ENCODE measurements at places on chromosomes 4 and X.

DNA sequence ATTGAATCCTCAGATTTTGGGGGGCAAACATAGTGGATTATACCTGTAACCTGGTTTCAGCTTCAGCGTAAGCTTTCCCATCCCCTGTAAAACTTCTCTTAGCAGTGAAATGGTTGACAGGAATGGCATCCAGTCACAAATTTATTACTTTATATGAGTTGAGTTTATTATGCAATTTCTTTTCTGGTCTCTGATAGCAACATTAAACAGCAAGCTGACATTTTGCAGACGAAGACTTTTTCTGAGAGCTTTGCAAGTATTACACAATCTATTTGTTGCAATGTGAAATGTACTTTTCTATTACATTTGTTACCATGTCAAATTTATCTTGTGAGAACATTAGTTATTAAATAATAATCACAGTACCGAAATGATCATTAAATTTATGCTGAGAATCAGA lies 60.6 kb downstream of the GSPT2 start:
- DNase-seq: no peak

- no peak for DNase-seq
Observed at GRCh38 chrX:97898798-97899197, 1015.1 kb downstream of the RPA4 start.

GRCh38 chr4:54433686-54434085 lies 204.6 kb downstream of the PDGFRA start:
- no peak for DNase-seq

DNA sequence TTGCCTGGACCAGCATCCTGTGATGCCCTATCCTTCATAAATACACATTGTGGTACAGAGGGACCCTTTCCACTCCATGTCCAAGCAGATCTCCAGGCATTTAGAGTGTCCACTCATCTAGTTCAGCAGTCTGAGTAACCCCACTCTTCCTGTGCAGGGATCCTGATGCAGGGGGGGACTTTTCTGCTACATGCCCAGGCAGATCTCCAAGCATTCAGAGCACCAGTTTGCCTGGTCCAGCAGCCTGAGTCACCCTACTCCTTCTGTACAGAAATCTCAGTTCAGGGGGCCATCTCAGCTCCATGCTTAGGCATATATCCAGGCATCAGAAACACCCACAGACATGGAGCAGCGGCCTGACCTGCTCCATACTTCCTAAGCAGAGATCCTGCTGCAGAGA lies 1089.8 kb downstream of the FAT4 start:
- no peak for DNase-seq

DNA sequence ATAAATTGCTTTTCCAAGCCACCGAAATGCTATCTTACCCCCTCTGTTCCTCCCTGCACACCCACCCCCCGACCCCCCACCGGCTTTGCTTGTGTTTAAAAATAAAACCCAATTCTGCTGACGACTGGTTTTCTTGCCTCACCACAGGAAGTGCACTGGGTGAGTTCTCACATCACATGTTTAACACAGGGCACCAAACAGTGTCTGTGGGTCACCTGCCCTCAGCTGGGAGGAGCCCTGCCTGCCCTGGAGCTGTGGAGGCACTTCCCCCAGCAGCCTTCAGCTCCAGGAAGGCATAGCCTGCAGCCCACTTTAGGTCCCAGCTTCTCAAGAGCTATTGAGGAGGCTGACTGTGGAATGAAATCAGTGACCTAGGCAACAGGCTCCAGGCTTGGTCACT lies 8.8 kb downstream of the TMEM255A start:
- DNase-seq: peak; percentile 75

- no peak for DNase-seq
Observed at GRCh38 chrX:119695535-119696050, 2.6 kb upstream of the SEPTIN6 start.

DNA sequence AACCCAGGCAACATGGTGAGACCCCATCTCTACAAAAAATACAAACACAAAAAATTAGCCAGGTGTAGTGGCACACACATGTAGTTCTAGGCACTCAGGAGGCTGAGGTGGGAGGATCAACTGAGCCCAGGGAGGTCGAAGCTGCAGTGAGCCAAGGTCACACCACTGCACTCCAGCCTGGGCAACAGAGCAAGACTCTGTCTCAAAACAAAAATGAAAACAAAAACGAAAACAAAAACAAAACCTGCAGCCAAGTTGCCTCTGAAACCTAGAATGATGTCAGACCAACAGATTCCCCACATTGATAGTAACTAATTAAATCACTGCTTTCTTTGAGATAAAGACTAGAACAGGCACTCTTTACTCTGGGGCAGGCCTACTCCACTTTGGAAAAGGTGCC lies 104.5 kb downstream of the AMELX start:
- DNase-seq: no peak

DNA sequence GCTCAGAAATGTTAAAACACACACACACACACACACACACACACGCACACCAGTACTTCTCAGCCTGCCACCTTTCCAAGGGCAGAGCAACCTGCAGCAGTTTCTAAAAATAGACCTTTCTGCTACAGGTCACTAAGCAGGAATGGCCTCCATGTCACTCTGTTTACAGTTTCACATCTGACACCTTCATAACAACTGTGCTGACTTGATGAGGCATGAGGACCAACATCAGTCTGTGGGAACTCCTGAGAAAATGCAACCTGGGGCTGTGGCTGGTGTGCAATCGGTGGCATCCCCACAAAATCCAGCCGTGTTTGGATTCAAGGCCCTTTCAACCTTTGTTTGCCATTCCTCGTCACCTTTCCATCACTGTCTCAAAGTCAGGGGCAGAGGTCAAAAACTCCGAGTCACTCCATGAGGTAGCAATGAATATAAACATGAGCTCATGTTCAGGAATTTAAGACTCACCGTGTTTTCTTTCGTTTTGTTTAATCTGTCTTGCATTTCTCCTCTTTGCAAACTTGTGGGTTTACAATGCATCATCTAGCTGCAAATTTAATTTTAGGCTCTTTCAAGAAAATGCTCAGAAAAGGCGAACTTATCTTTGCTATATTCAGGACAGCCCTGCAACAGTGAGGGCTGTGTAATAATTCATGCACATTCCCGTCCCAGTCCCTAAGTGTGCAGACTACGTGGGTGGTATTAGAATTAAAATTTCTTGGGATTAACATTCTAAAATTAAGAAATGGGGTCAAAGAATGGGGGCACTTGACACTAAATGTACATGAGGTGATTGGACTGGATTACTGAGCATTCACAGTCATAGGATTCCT lies 135.3 kb downstream of the SHROOM3 start:
- no peak for DNase-seq

- DNase-seq: no peak
Observed at GRCh38 chr4:108355902-108356535, 187.3 kb upstream of the LEF1 start.

DNA sequence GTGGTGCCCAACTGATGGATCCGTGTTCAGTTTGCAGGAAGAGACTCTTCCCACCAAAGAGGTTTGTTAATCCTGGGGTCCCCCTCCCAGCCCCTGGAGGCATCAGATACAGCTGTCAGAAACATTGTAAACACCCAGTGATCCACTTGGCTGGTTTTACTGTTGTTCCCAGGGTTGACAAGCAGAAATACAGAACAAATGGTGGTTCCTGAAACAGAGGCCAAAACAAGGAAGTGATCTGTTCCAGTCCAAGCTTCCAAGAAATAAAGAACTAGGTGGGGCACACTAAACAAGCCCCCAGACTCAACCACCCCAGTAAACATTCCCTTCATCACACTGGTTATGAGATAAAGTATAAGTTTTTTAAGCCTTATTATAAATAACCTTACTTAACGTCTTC lies 1.4 kb downstream of the TMLHE start:
- DNase-seq: no peak

GRCh38 chr4:142367418-142368180 lies 478.5 kb downstream of the INPP4B start:
- no peak for DNase-seq

DNA sequence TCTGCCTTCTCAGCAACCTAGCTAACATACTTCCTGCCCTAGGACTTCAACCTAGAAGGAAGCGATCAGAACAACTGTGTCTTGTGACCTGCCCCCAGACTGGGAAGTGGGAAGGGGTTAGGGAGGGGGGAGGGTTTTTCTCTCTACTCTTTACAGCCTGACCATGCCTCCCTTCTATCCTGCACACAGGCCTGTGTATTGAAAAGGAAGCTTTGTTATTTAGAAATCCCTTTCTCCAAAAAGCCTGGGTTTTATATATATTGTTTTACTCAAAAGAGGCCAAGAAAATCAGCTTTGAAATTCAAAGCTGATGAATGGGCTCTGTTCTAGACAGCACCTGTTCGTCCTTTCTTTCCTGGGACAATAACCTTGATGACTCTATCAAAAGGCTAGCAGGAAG lies 35.2 kb upstream of the SMS start:
- no peak for DNase-seq

- peak; percentile 10 for DNase-seq
Observed at GRCh38 chr4:145099653-145100052, 1.5 kb downstream of the ABCE1 start.

DNA sequence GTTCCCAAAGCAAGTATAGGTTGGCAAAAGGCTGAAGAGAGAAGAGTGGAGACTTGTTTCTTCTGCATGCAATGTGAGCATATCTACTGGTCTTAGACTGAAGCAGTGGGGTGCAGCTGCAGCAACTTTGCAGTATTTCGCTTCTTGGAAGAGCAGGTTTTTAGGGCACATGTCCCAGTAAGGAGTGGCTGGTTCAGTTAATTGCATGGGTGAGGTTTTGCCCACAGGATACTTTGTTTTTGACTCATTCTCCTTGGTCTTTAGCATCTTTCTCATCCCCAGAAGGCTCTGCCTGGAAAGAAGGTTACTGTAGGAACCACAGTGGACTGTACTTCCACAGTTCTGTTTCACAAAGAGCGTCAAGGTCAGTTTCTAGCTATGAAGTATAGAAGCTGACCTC lies 68.0 kb upstream of the NR3C2 start:
- DNase-seq: no peak

GRCh38 chr4:171130256-171130801 lies 682.9 kb upstream of the GALNTL6 start:
- DNase-seq: no peak
